ENCODE measurements at places on chromosomes 6 and 20.

- no peak for DNase-seq
Measured at GRCh38 chr6:148775161-148775560, 28.3 kb downstream of the UST start.

GRCh38 chr20:57241363-57241991 is 25.0 kb downstream of the BMP7 start:
- DNase-seq, result no peak

DNA sequence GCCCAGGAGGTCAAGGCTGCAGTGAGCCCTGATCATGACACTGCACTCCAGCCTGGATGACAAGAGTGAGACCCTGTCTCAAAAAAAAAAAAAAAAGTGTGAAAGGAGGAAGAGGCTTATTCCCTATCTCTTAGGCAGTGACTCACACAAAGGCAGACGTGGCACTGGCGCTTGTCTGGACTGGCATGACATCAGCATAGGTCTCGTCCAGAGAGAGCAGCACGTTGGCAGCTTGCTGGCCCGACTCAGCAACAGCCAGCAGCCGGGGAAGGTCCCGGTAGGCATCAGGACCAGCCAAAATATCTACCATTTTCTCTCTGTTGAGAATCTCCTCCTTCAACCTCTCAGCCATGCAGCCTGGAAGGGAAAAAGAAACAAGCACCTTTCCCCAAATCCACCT is 14.1 kb downstream of the CDK5RAP1 start:
- no peak for DNase-seq

DNA sequence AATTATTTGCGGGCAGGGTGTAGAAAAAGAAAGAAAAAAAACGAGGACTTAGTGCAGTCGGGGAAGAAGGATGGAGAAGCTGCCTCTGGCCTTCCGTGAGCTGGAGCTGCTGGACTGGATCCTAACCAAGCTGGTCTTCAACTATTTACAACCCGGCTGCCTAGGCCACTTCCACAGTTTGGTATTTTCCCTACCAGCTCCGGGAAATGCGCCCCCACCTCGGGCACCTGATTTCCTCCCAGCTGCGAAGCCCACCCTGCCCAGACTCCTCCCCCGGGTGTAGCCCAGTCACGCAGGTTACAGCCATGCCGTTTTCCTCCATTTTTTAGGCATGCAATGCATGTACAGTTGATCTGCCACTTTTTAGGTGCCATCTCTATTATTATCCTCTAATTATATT is 21.2 kb downstream of the THEMIS start:
- DNase-seq, result no peak

GRCh38 chr6:149918151-149918905 is 4.6 kb downstream of the RAET1G start:
- no peak for DNase-seq

DNA sequence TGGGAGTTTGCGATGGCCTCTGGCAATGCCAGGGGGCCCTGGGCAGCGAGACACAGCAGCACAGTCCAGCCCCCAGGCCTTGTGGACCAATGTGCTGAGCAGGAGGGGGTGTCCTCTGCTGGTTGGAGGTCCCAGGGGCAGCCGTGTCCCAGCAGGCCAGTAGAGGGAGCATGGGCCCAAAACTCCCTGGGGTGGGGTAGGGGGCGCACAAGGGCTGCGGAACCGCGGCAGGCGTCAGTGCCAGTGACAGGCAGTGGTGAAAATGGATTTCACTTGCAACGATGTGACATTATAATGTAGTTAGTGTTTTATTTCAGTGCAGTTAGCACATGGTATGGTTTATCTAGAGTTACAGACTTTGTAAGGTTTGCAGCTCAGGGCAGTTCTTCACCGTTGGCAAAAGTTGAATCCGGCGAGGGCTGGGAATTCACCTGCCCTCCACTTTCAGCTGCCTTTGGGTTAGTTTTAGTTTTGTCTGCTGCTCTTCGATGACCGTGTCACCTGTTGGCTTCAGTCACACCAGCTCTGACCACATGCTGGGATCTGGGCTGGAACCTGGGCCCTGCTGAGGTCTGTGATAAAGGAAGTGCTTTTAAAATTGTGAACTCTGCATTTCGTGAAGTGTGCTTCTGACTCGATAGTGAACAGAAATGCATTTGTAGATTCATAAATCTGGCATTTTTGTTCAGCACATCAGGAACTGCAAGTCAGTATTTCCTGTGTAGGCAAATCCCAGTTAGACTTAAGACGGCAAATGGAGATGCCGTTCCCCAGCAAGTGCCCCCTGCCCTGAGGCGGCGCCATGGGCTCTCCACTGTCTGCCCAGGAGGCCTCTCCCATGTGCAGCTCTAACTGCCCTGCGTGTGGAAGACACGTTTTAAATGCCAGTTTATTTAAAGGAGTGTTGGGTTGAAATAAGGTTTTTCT is 46.8 kb downstream of the PYGB start:
- no peak for DNase-seq

DNA sequence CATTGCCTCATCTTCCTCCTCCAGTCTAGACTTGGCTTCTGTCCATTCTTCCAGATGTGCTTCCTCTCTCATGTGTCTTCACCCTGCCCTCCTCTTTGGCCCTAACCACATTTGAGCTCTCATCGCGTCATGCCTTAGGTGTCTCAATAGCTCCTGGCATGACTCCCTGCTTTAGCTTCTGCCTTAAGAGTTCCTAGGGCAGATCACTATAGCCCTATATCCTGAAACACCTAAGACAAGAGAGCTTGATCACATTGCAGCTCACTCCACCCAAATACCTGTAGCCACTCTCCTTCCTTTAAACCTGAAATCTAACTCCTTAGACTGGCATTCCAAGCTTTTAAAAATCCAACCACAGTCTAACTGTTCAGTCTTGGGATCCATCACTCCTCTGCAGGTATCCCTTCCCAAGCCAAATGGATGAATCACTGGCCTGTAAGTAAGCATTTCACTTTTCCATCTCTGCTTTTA is 69.0 kb upstream of the STXBP5 start:
- no peak for DNase-seq

- DNase-seq, result no peak
Measured at GRCh38 chr20:4217349-4217841, 202.0 kb upstream of the RNF24 start.

GRCh38 chr6:20464041-20464440 is 62.4 kb downstream of the E2F3 start:
- no peak for DNase-seq

- DNase-seq, result no peak
Measured at GRCh38 chr6:102356170-102356569, 962.7 kb downstream of the GRIK2 start.

GRCh38 chr6:138682704-138683527 is 90.7 kb upstream of the CCDC28A start:
- no peak for DNase-seq

GRCh38 chr6:87858440-87858839 is 156.4 kb upstream of the AKIRIN2 start:
- no peak for DNase-seq

DNA sequence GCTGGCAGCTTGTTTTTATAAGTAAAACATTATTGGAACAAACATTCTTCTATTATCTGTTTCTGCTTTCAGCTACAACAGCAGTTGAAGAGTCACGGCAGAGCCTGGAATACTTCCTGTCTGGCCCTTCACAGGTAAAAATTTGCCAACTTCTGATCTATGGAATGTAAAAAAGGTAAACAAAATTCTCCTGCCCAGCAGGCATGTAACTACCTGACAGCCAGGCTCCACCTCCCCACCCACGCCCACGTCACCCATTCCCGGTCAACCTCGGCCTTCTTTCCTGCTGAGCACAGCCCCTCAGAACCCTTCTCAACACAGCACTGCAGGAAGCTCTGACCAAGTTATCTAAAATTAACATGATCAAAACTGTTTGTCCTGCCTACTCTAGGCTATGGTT is 166.0 kb downstream of the DLL1 start:
- DNase-seq, result no peak

- DNase-seq, result no peak
Measured at GRCh38 chr6:26128013-26128771, 41.0 kb downstream of the HFE start.

DNA sequence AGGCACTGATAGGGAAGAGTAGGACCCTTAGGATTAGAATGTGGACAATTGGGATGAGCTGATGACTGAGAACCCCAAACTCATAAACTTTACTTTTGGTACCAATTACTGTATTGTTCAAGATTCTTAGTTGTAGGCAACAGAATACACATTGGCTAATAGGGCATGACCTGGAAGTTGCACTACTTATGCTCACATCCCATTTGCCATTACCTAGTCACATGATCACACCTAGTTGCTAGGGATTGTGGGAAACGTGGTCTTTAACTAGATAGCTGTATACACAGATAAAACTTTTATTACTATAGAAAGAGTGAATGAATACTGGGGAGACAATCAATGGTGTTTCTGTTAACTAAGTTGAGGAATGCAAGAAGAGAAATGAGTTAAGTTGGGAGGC is 113.4 kb upstream of the AKIRIN2 start:
- DNase-seq, result no peak

GRCh38 chr20:19466206-19466928 is 253.9 kb downstream of the SLC24A3 start:
- DNase-seq, result no peak
